Epithelial cell of prostate (primary cell): ENCODE measurements at places on chromosomes 16 and 17.

DNA sequence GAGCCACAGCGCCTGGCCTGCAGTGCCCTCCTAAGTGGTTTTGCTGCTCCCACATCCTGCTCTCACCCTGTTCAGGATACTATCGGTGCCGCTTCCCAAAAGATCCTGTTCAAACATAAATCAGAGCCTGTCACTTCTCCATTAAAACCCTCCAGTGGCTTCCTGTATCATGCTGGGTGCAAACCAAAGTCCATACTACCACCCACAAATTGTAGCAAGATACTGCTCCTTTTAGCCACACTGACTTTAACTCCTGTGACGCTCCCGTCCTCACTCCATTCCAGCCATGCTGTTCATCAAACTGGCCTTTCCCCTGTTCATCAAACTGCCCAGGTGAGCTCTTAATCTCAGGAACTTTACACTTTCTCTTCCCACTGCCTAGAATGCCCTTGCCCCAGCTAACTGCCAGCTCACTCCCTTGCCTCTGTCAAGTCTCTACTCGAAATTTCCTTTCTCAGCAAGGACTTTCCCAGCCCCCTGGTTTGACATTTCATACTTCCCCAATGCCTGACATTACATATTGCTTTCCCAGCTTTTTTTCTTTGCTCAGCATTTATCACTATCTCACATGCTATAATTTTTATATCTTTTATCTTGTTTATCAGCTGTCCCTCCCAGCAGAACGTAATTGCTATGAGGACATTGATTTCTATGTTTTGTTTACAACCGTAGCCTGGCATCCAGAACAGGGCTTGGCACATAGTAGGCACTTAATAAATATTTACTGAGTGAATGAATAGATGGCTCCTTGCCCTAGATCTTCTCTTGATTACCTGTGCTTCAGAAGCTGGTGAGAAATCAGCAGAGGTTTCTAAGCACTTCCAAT lies 44.3 kb upstream of the SMURF2 start:
- DNase-seq, result peak; percentile 54

DNA sequence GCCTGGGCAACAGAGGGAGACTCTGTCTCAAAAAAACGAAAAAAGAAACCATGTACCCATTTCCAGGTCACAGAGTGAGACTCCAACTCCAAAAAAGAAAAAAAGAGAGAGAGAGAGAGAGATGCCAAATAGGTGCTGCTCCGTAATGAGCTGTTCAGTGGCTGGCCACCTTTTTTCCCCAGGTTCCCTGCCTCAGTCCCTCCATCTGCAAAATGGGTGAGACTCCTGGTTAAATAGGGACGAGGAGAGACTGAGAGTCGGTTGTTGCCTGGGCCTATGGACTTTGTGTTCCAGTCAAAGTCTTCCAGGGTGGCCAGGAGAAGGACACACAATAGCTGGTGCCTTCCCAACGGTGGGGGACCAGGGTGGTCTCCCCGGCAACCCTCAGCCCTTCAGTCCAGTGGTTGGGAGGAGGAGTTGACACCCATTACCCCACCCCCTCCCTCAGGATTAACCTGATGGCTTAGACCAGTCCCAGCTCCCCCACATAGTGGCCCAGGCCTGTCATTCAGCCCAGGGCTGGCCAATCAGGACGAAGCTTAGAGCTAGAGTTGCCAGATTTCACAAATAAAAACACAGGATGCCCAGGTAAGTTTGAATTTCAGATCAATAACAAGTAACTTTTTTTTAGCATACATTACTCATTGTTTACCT lies 258.2 kb downstream of the PARN start:
- DNase-seq, result no peak

DNA sequence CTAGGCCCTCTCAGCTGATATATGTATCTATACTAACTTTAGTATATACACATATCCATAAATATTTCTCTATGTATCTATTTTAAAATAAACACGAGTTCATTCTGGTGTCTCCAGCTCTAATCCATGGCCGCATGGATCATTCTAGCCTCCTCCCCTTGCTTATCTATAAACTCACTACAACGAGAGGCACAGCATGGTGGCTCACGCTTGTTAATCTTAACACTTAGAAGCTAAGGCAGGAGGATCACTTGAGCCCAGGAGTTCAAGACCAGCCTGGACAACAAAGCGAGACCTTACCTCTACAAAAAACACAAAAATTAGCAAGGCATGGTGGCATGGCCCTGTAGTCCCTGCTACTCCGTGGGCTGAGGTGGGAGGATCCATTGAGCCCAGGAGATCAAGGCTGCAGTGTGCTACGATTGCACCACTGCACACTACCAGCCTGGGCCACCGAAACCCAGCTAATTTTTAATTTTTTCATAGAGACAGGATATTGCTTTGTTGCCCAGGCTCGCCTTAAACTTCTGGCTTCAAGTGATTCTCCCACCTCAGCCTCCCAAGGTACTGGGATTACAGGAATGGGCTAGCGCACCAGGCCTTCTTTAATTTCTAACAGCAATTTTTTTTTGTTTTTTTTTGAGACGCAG lies 3.9 kb upstream of the ZNF207 start:
- no peak for DNase-seq

DNA sequence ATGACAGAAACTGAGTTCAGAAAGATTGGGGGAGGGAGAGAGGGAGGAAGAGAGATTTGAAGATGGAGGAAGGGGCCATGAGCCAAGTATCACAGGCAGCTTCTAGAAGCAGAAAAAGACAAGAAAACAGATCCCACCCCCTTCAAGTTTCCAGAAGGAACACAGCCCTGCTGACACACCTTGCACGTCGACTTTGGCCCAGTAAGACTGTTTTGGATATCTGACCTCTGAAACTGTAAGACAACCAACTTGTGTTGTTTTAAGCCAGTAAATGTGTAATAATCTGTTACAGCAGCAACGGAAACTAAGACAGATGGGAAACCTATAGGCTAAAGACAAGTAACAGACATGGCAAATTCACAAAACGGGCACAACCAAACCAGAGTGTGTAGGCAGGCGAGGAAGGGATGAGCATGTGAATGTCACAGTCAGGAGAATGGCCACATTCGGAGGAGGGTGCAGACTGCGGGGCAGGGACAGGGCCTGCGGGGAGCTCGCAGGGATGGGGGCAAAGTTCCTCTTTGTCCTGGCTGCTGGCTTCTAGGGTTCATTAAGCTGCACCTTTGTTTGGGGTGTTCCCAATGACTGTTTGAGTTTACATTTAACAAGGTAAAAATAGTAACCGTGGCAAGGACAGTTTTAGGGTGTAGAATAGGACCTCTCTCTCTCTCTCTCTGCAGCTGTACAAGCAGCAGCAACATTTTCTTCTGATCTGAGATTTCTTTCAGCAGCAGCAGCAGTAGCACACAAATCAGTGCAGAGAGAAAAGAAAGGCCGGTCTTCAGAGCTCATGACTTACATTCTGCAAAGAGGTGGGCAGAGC lies 18.3 kb upstream of the ATP2C2 start:
- no peak for DNase-seq

DNA sequence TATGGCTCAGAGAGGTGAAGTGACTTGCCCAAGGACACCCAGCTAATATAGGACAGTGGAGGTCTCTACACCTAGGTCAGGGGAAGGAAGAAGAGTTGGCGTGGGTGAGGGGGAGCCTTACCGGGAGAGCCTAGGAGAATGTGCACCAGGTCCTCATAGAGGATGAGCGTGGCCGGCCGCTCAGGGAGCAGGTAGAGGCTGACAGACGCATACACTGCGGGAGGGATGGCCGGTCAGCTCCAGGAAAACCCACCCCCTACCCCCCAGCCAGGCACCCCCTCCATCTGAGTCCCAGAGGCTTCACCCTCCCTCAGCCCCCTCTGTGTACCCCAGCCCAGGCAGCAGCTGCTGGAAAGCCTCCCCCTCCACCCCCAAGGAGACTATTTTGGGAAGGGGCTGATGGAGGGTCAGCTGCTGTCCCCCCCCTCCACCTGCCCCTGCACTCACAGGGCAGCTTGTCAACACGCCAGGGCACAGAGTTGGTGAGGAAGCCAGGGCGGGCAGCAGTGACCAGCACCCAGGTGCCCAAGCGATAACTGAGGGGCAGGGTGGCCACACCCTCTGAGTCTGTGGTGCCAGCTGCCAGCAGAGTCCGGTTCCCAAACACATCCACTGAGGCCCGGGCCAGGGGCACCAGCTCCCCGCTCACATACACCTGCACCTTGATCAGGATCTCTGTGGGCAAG lies 4.1 kb downstream of the FAM171A2 start:
- DNase-seq, result no peak

- DNase-seq, result no peak
Observed at GRCh38 chr16:87425941-87426340, 33.8 kb downstream of the MAP1LC3B start.

DNA sequence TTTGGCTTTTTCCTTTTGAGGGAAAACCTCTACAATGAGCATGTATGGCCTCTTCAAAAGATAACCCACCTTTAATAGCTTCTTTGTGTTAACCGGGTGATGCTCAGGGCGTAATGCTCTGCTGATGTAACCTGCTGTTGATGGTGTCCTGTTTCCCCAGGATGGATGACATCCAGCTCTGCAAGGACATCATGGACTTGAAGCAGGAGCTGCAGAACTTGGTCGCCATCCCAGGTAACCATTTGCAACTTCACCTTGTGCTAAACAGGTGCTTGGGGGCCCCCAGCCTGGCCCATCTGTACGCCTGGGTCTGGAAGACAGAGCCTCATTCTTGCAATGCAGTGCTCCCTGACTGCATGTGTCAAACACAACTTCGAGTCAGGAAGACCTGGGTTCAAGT lies 75.1 kb downstream of the MARF1 start:
- no peak for DNase-seq

GRCh38 chr16:79599256-79599836 lies 1.2 kb downstream of the MAF start:
- no peak for DNase-seq

GRCh38 chr17:31903401-31903800 lies 1.9 kb upstream of the UTP6 start:
- DNase-seq, result no peak
